ENCODE measurements at places on chromosomes 1 and 21. TPM values are rescaled to one million over a fixed set of nuclear protein-coding genes. Genes with fewer than 3 reads are reported as not detected.

The UBL4B gene
- not detected for total RNA-seq

The IL24 gene
- total RNA-seq: 0.38 TPM

The SNX7 gene
- total RNA-seq: 23.4 TPM

The LCE2B gene
- total RNA-seq: not detected

- DNase-seq: no peak
These were observed 14.7 kb downstream of the S100A10 start for GRCh38 chr1:151978922-151979321.

DNA sequence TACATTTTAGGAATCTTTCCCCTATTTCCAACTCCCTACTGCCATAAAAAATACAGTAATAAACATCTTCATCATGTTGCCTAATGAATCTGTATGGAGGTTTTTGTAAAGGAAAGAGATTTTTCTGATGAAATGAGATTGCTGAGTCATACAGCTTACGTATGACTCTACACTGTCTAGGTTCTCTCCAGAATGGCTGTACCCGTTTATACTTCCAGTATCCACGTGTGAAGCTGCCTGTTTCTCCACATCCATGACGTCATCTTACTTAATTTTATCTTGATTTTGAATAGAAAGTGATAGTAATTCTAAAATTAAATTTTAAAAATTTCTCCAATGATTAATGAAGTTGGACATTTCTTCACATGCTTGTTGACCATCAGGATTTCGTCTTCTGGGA is 103.7 kb downstream of the COQ8A start:
- no peak for DNase-seq

DNA sequence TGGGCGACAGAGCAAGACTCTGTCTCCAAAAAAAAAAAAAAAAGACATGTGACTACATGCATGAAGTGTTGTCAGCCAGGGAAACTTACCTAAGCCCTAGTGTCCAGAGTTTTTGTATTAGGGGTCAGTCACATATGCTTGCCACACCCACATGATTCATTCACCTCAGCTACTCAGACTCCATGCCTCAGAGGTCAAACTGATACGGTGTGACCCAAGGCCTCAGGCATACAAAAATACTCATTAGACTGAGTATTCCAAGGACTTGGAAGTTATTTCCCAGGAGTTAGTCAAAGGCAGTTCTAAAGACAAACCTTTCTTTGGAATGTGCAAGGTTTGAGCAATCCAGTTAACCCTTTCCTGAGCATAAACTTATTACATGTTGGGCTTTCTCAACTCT is 6.3 kb upstream of the TRIM33 start:
- DNase-seq: no peak

DNA sequence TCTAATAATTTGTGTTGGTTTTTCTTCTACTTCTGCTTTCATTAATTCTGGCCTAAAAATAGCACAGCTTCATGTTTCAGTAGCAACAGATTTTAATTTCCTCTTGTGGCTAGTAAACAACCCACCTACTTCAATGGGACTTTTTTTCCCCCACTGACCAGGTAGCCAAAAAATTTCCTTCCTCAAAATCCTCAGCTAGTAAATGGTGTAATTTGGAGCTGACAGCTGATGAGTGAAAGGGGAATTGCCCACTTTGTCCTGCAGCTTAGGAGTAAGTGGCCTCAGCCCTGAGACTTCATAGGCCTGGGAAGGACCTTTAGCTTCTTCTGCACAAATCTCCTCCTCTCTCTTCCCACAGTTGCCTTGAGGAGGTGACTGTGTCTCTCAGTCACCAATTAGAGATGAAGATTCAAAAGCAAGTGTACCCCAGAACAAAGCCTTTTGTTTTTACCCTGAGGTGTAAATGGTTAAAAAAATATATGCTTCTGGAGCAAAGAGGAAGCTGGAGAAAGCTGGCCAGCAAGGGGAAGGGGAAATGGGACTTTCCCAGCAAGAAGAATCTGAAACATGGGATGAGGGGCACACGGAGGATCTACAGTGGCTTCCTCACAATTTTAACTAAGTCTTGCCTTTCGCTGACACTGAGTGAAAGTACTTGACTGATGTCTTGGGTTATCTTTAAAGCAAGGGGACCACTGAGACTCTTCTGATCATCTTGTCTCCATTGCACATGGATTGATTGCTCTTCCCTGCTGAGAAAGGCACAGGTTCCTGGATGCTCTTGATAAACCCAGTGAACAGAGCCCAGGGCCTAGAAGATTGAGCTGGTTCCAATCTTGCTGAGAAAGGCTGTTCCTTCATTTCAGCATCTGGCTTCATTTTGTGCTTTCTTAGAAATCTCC is 35.8 kb upstream of the VCAM1 start:
- no peak for DNase-seq

GRCh38 chr1:212967801-212968200 is 17.5 kb downstream of the VASH2 start:
- no peak for DNase-seq
